Islet precursor cell (in vitro differentiated cells): ENCODE measurements at places on chromosomes 16 and 17.

DNA sequence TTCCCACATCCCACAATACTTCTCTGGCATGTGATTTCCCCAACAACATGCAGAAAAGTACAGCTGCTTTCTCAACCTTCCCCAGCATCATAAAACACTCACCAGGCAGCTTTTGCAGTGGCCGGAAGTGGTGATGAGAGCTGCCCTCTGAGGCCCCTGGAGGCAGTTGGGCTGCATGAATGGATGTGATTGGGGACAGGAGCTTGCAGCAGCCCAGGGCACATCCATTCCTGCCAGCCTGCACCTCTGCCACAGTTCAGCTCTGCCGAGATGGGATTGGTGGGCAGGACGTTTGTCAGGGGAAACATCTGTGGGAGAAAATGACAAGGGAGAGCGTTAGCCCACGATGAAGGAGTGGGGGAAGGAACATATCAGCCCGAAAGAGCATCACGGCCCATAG, 19.8 kb downstream of the NUBP1 start:
- DNase-seq = no peak

DNA sequence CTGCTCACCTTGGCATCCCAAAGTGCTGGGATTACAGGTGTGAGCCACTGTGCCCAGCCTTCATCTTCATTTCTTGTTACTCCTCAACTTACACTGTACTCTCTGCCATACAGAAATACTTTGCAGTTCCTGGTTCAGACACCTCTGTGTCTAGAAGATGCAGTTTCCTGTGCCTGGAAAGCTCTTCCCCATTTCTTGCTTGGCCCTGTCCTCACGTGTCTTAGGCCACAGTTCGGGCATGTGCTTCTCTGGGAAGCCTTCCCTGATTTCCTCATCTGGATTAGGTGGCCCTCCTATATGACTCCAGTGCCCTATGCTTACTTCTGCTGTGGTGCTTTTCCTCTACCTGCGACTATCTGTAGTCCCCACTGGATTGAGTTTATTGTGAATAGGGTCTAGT, 26.5 kb upstream of the CDR2 start:
- no peak for DNase-seq

DNA sequence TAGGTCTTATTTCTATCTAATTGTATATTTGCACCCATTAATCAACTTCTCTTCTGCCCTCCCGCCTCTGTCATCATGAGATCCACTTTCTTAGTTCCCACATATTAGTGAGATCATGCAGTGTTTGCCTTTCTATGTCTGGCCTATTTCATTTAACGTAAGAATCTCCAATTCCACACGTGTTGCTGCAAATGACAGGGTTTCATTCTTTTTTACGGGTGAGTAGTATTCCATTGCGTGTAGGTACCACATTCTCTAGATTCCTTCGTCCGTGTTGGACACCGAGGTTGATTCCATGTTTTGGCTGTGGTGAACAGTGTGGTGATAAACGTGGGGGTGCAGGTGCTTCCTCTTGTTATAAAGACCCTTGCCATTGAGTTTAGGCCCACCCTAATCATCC, 64.7 kb upstream of the GSE1 start:
- DNase-seq = no peak

DNA sequence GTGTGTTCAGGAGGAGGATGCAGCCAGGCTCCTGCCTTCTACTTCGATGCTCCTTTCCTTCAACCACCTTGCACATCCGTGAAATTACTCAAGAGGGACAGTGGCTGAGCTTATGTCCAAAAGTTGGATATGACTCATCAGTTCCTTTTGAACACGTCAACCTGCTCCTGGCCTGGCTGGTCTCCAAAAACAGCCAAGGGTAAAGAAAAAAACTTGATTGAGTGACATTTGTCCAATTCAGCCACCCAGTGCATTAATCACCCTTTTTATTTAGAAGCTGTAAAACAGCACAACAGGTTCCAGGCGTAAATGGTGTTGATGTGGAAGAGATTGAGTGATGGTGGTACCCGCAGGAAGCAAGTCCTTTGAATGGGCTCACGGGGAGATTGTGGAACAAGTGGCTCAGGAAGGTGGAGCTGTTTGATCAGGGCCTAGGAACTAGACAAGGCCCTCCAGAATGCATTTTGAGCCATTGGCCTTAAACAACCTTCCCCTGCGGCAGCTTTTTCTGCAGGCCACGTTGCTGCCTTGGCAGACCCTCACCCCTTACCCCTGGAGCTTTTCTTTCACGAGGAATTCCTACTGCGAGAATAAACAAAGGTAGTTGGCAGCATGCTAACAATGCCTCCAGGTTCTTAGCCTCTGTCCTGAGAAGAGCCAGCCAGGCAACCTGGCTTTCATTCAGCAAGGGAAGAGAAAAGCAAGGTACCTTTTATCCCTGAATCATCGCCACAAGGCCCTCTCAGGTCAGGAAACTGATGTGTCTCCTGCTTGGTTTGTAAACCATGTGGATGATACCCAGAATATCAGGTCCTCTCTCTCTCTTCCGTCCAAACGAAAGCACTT, 173.3 kb upstream of the CACNG5 start:
- DNase-seq = no peak

DNA sequence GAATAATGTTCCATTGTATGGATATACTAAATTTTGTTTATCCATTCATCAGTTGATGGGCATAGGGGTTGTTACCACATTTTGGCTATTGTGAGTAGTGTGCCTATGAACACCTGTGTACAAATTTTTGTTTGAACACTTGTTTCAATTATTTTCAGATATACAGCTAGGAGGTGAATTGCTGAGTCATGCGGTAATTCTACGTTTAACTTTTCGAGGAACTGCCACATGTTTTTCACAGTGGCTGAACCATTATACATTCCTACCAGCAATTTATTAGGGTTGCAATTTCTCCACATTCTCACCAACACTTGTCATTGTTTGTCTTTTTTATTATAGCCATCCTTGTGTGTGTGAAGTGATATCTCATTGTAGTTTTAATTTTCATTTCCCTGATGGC, 75.6 kb downstream of the AKAP1 start:
- no peak for DNase-seq

DNA sequence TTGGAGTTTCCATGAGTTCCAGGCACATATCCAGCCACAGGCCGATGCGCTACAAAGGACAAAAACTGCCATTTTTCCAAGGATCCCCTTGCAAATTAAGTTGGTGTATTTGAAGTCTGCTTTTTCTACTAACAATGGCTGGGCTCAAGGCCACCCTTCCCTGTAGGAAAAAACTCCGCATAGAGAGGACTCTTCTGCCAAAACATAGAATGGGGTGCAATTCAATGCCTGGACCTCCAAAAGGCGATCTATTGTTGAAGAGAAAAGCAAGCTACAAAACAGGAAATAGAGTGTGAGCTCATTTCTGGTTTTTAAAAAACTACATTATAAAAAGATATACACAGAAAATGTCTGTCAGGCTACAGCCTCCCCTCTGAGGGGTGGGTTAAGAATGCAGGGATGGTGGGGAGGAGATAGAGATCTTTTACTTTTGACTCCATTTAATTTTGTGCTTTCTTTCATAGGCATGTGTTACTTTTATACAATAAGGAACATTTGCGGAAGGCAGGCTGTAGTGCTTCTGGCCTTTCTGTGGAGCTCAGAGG, 22.9 kb upstream of the PRSS54 start:
- no peak for DNase-seq

GRCh38 chr16:1458336-1458976, 14.1 kb upstream of the CCDC154 start:
- DNase-seq = no peak

- DNase-seq = no peak
Measured at GRCh38 chr17:65027305-65027704, 29.2 kb downstream of the GNA13 start.

DNA sequence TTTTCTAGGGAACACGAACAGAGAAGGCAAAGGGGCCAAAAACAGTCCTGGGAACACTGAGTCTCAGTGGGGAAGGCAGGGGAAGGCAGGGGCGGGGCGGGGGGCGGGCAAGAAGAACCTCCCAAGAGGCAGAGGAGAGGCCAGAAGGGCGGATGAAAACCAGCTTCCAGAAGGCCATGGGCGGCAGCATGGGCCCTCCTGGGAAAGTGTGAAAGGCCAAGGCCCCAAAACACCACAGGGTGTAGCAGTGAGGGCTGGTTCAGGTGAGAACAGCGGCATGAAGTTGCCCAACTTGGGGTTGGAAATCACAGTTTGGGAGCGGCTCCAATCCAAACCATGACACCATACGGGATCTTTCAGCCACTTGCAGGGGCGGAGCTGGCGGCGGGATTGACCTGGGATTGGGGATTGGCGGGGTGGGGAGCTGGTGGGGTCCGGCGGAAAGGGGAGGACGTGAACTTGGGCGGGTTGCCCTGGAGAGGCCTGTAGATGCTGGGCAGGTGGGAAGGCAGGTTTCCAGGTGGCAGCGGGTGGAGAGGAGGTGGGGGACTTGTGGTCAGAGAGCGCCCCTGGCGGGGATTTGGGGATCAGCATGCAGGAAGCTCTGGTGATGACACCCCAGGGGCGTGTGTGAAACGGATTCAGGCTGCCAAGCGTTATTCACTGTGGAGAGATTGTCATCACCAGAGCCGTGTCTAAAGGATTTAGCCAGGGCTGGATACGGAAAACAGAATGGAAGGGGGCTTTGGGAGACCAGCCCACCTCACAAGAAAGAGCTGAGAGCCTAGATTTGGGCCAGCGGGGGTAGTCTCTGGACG, 80.9 kb downstream of the ARHGAP23 start:
- peak; percentile 97 for DNase-seq

- DNase-seq = no peak
Measured at GRCh38 chr17:42252597-42253550, 23.3 kb downstream of the STAT5B start.

GRCh38 chr17:80377798-80378197, 37.2 kb upstream of the ENDOV start:
- no peak for DNase-seq

DNA sequence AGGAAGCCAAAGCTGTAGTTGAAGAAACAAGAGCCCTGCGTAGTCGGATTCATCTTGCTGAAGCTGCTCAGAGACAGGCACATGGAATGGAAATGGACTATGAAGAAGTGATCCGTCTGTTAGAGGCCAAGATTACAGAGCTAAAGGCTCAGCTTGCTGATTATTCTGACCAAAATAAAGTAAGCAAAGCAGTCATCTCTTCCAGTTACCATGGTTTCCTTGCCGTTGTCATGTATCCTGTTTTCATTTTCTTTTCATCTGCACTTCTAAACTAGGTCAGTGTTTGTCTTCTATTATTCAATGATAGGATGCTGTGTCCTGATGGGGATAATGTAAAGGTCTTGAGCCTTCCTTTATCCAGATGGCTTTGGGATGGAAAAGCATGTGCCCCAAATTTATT, 104.3 kb downstream of the STXBP4 start:
- DNase-seq = no peak

DNA sequence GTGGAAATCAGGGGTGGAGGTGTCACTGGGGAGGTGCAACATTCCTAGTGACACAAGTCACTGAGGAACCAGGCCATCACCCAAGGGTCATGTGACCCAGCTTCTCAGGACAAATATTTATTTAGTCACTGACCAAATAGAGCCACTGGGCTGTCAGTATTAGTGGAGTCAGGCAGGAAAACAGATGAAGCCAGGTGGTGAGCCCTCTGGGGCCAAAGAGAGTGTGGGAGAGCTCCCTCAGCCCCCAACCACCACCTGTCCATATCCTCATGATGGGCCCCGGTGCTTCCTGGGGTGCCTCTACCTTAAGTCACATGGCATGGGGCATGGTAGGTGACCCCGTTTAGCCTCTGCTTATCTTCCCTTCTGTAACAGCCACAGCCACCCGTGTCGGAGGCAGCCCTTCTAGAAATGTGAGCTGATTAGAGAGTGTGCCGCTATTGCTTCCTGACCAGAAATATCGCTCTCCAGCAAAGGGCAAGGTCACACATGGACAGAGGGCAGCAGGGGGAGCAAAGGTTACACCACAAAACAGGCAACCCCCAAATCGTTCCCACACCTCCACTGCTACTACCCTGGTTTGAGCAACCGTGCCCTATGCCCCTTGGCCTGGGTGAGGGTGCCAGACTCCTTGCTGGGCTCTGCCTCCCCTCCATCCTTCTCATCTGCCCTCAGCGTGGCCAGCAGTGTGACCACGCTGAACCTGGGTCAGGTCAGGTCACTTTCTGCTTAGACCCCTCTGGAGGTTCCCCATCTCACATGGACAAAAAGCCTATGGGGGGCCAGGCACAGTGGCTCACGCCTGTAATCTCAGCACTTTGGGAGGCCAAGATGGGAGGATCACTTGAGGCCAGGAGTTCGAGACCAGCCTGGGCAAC, 8.6 kb upstream of the AKTIP start:
- no peak for DNase-seq

GRCh38 chr16:11350921-11351335, 5.7 kb downstream of the RMI2 start:
- no peak for DNase-seq

GRCh38 chr17:45283711-45284110, 21.8 kb upstream of the SPATA32 start:
- no peak for DNase-seq

GRCh38 chr17:15981208-15981607, 18.3 kb downstream of the ZSWIM7 start:
- no peak for DNase-seq

- peak; percentile 73 for DNase-seq
Measured at GRCh38 chr17:66717641-66718058, 117.3 kb upstream of the CACNG5 start.

DNA sequence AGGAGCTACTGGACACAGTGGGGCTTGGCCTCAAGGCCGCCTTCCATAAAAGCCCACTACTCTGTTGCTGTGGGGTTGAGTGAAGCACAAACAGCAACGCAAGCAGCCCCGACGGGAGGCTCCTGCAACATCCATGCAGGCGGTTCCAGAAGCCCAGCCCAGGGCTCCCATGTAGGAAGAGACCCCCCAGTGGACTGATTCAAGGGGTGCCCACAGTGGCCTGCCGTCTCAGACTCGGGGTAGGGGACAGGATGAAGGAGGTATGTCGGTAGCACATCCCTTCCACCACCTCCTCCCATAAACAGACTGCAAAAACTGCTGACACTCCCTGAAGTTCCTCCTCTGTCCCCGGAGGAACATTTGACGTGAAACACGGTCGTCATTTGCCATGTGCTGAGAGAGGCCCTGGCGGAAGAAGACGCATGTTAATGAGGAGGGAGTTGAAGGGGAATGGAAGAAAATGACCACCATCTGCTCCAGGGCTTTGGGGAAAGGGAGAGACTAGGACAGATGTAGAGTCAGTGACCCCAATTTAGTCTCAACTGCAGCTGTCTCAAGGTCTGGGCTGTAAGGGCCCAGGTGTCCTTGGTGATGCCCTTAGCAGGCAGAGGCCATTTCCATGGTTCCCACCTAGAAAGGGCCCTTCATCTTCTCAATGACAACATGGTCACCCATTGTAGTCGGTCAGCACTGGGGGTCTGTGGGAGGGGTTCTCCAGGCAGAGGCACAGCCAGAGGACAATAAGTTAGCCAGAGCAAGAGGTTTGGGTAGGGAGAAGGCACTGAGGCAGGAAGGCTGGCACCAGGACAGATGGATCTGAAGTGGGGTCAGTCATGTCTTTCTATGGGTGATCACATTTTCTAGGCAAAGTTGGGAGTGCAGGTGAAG, 200.6 kb downstream of the CPPED1 start:
- peak; percentile 32 for DNase-seq
